Activated T-cell treated with anti-CD3 and anti-CD28 coated beads, Interleukin-2, amount 50 U/mL, for 24 hours (primary cell): ENCODE measurements at places on chromosomes 3 and 15.

DNA sequence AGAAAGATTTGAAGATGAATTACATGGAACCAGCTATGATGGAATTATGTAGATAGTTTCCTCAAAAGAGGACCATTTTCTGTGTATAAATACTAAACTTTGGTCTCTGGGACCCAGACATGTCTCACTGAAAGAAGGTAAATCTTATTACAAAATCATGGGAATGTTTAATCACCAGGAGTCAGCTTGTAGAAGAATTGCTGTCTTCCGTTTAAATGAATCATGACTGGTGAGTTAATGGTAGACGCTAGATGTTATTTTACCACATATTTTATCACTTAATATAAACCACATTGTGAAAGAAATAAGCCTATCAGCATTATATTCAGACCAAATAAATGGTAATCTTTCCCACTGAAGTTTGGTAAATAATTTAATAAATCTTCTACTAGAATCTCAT lies 322.3 kb upstream of the SUCLG2 start:
- no peaks in the 10 kb centered on the region for H3K4me1 ChIP-seq
- no peaks in the 10 kb centered on the region for H3K36me3 ChIP-seq
- H3K27me3 ChIP-seq: no peaks in the 10 kb centered on the region
- H3K27ac ChIP-seq: no peak overlapping the region

DNA sequence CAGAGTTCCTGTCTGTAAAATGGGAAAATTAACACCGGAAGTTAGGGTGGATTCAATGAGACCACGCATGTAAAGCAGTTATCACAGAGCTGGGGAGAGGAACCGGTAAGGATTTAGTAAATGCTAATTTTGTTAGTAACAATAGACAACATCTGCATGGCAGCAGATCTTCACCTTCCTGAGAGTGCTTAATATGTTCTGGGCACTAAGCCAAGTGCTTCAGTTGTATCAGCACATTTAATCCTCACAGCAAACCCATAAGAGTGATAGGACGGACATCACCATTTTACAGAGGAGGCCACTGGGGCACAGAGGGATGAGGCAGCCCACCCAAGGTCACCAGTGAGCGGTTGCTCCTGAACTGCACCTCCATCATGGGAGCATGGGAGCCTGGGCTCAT lies 189.4 kb downstream of the WNT5A start:
- no peak overlapping the region for H3K27ac ChIP-seq
- no peak for DNase-seq
- H3K36me3 ChIP-seq: no peaks in the 10 kb centered on the region
- H3K4me3 ChIP-seq: no peak overlapping the region

DNA sequence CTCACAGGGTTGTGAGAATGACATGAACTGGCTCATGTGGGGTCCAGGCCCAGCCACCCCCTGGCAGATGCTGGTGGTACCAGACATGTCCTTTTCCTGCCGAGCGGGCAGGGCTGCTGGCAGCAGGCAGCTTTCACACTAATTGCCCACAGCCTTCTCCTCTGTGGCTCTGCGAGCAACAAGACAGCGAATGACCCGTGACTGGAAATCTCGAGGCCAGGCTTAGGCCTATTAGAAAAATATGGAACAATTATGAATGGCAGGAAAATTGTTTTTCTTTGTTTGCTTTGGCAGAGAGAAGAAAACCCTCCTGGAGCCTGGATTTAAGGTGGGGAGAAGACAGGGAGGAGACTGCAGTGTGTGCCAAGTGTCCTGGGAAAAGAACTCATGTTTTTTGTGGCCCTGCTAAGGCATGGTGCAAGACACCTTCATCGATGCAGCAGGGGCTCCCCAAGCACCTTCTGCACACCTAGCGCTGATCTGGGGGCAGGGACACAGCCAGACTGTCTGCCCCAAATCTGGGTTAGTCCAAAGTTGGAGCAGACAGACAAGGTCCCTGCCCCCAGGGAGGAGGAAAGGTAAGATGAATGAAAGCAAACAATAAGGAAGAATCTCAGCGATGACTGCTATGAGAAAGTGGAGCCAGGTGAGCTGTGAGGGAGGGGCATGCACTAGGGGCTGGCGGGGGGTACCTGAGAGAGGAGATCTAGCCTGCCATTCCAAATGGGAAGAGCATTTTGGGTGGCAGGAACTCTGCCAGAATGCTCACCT lies 193.8 kb upstream of the TLE3 start:
- no peak overlapping the region for H3K27ac ChIP-seq
- H3K4me1 ChIP-seq: peaks cover 4% of the 10 kb centered on the region
- no peaks in the 10 kb centered on the region for H3K36me3 ChIP-seq
- no peaks in the 10 kb centered on the region for H3K27me3 ChIP-seq
- no peak for DNase-seq

- H3K36me3 ChIP-seq: no peaks in the 10 kb centered on the region
- no peak for DNase-seq
- H3K27me3 ChIP-seq: no peaks in the 10 kb centered on the region
- no peak overlapping the region for H3K4me3 ChIP-seq
- no peaks in the 10 kb centered on the region for H3K4me1 ChIP-seq
- no peak overlapping the region for H3K27ac ChIP-seq
Measured at GRCh38 chr3:64644483-64644882, 43.3 kb downstream of the ADAMTS9 start.

- H3K27ac ChIP-seq: no peak overlapping the region
- no peak overlapping the region for H3K4me3 ChIP-seq
- DNase-seq: no peak
- no peaks in the 10 kb centered on the region for H3K36me3 ChIP-seq
- no peaks in the 10 kb centered on the region for H3K27me3 ChIP-seq
Measured at GRCh38 chr3:69145688-69146087, 23.3 kb upstream of the LMOD3 start.

DNA sequence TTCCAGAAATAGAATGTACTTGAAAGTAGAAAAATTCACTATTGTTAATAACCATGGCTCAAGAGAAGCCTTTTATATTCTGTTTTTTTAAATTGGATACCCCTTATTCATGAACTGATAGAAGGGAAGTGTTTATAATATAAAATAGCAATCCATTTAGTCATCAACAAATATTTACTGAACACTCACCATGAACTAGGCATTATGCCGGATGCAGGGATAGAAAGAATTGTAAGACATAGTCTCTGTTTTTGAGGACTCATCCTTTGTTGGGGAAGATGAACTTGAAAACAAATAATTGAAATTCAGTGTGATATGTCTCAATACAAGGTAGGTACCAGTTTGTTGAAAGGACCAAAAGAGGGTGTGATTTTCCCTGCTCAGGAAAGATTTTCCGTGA lies 160.9 kb upstream of the SATB1 start:
- H3K4me1 ChIP-seq: peaks cover 9% of the 10 kb centered on the region
- no peak overlapping the region for H3K27ac ChIP-seq
- no peak for DNase-seq

DNA sequence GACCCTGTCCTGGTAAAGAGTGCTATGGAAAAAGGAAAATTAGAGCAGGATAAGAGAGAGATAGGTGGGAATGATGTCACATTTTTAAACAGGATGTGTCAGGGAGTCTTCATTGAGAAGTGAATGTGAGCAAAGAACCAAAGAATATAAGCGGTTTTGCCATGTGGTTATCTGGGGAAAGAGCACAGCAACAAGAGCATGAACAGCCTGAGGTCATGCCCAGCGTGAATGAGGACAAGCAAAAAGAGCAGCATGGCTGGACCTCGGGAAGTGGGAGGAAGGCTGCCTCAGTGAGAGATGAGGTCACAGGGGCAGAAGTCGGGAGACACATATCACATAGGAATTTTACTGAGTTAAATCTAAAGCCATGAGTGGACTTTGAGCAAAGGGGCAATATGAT lies 82.8 kb upstream of the HES1 start:
- no peak for DNase-seq
- no peaks in the 10 kb centered on the region for H3K36me3 ChIP-seq
- peaks cover 13% of the 10 kb centered on the region for H3K4me1 ChIP-seq

DNA sequence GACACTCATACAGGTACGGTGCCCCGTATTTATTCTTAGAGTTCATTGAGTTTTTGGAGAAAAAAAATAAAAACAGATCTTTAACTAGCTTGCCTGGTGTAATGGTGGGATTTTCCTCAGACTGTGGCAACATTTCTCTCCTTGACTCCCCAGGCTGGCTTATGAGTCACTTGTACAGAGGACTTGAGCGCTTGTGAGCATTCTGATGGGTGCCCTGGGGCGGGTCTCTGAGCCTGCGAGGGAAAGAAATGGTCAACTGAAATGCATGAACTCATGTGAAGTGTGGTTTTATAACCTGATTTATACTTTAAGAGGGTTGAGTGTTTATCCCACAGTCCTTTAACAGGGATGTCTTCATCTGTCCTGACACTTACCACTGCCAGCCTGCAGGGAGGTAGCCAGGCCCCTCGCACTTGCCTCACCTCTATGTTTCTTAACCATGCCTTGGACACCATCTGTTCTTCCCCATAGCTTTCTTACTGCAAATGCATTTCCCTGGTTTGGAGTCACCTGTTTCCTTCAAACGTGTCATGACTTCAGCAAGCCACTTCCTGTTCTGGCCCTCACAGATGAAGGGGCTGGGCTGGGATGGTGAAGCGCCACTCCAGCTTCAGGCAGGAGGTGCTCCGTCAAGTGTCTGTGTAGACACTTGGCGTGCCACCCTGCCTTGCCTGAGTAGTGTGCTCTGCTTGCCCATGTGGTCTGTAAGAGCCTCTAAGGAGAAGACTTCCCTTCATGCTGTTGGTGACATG lies 118.7 kb downstream of the PDE8A start:
- no peak for DNase-seq
- peaks cover 3% of the 10 kb centered on the region for H3K4me1 ChIP-seq
- H3K36me3 ChIP-seq: peaks cover 11% of the 10 kb centered on the region
- H3K4me3 ChIP-seq: no peak overlapping the region
- H3K27ac ChIP-seq: no peak overlapping the region

DNA sequence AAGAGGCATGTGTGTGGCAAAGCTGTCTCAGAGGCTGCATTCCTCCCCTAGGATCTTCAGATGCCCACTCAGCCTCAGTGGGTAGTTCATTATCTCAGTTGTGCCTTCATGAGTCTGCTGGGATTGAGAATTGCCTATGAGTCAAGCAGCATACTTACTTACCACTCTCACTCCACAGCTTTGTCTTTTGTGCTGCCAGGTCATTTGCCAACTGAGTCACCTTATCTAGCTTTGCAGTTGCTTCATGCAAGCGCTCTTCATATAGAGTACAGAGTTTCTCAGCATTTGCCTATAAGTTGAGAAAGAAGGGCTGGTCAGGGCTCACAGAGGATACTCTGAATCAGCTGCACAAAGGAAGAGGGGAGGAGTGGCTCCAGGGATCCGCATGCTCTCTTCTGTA lies 89.5 kb downstream of the MYH15 start:
- H3K36me3 ChIP-seq: no peaks in the 10 kb centered on the region
- no peak overlapping the region for H3K27ac ChIP-seq
- H3K27me3 ChIP-seq: peaks cover 6% of the 10 kb centered on the region
- DNase-seq: no peak
- H3K4me3 ChIP-seq: no peak overlapping the region

- no peak overlapping the region for H3K4me3 ChIP-seq
- no peaks in the 10 kb centered on the region for H3K27me3 ChIP-seq
- H3K27ac ChIP-seq: no peak overlapping the region
- H3K36me3 ChIP-seq: peaks cover 18% of the 10 kb centered on the region
- DNase-seq: no peak
- peaks cover 32% of the 10 kb centered on the region for H3K4me1 ChIP-seq
Measured at GRCh38 chr3:67017211-67017610, 19.1 kb downstream of the KBTBD8 start.
